ENCODE measurements at places on chromosomes 5 and 9.

DNA sequence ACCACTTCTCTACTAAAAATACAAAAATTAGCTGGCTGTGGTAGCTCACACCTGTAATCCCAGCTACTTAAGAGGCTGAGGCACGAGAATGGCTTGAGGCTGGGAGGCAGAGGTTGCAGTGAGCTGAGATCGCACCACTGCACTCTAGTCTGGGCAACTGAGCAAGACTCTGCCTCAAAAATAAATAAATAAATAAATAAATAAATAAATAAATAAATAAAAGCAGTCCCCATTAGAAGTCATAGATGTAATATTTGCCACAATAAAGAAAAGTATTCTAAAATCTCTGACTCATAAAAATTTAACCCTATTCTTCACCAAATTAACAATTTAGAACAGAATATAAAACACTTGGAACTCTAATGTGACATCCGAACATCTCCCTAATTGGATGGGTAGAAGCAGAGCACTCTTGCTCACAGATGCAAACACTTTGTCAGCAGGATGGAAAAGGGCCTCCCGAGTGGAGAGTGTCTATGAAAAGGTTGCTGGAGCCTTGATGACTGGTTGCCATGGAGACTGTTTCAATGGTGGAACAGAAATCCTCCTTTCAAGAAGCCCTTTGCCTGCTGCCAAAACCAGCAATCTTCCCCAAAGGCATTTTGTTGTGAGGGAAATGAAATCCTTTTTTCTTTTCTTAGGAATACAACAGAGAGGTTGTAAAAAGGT, 38.9 kb upstream of the TRAF1 start:
- no peak for DNase-seq

GRCh38 chr9:129556491-129557191, 64.3 kb downstream of the C9orf50 start:
- no peak for DNase-seq

GRCh38 chr9:127927201-127927987, 3.2 kb downstream of the PIP5KL1 start:
- peak; percentile 54 for DNase-seq

DNA sequence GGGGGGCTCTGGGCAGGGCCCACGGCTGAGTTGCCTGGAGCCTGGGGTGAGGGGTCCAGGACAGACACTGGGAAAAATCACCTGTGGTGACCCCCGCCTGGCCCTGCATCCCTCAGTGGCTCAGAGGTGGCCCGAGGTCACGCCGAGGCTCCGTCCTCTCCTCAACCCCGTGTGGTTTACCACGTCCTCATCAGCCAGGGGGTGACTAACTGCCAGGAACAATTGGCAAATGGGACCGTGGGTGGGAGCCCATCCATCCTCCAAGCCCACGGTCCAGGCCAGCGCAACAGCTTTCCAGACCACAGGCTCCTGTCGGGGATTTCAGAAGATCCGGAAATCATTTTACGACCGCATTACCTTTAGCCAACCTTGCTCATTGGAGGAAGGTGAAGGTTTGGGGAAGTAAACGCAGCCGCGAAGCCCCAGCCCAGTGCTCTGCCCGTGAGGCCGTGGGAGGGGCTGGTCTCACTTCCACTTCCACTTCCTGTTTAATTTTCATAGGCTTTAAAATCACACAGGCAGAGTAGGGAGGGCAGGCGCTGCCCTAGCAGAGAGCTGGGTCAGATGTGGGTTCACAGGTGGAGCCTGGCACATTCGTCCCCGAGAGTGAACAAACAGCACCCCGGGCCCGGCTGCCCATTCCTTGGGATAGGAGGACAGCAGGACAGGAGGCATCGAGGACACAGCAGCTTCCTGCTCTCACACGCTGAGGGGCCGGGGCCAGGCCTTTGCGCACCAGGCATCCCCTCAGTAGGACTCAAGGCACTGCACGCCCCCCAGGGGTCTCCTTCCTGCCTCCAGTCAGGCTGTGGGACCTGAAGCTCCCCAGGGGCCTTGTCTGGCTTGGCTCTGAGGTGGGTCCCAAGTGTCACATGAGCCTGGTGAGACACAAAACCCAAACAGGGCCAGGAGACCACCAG, 19.8 kb upstream of the SLC9A3 start:
- DNase-seq: peak; percentile 57

DNA sequence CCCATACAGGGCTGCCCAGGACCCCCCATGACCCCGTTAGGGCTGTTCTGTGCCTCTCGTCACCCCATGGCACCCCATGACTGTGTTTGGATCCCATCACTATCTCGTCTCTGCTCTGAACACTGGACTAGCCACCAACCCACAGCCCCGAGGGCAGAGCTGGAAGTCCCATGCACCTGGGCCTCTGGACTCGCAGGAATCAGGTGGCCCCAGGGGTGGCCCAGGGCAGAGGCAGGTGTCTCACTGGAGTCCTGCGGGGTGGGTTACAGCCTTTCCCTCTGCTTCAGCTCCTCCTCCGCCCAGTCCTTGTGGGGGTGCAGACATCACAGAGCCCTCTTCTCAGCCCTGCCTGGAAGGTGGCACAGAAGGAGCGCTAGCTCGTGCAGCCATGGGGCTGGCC, 79.7 kb downstream of the COL5A1 start:
- DNase-seq: no peak

- DNase-seq: no peak
These were observed 330.2 kb downstream of the OSTF1 start for GRCh38 chr9:75418518-75418917.

- DNase-seq: no peak
These were observed 497.5 kb upstream of the RGMB start for GRCh38 chr5:98275980-98276379.

DNA sequence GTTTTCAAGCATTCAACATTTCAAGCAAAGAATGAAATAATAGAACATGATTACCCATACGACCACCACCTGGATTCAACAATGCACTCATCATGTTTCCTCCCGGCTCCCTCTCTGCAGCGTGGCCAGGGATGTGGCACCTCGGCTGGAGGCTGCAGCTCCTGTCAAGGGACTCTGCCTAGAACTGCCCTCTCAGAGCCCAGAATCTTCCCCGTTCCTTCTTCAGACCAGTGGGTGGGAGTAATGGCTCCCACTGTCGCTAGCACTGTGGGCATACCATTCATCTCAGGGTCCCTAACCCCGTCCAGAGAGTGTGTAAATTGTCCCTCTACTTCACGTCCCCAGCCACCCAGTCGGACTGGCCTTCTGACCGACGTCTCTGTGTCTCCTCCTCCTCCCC, 118.6 kb upstream of the COL5A1 start:
- no peak for DNase-seq

DNA sequence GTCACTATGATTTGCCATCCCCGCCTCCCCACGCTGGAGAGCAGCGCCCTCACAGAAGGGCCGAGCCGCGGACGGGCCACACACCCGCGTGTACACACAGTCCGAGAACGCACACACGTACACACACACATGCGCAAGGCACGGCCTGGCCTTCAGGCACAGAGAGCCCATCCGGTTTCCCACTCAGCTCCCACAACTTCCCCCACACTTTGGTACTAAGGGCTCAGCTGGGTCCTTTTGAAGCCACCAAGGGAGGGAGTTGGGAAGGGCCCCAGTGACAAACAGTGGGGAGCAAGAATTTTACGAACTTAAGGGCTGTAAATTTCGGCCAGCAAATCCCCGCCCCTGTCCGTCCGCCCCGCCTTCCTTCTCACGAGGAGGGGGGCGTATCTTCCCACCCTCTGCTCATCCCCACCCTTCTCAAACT, 133.3 kb upstream of the HAND1 start:
- DNase-seq: no peak

GRCh38 chr5:4989118-4989517, 151.0 kb upstream of the ADAMTS16 start:
- DNase-seq: no peak

DNA sequence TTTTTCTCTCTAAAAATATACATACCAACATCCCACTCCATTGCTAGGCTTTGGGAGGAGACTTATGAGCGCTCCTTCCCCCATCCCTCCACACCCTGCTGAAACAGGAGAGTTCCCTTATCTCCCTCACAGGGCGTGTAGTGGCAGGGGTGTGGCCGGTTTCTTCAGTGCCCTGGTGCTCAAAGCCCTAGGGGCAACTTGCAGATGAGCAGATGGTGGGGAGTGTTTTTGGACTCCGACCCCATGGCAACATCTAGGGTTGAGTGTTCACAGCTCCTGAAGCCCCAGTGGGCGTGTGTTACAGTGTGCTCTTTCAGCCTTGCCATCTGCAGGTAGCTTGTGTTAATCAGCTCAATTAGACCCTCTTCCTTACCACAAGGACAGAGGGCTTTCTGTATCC, 409.5 kb downstream of the MAT2B start:
- no peak for DNase-seq

DNA sequence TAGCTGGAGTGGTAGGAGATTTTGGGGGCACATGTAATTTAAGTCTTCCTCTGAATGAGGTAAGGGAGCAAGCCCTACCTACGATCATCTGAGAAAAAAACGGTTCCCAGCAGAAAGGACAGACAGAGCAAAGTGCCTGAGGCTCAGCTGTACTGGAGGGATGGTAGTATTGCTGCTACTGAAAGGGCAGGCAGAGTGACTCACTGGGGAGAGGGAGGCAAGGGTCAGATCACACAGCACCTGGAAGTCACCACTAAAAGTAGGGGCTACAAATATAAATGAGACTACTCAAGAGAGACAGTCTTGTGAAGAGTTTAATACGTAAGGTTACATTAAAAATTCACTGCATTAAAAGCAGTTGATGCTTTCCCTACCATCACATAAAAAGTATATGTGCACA, 75.9 kb downstream of the NFIB start:
- no peak for DNase-seq

- no peak for DNase-seq
These were observed 24.7 kb downstream of the XPA start for GRCh38 chr9:97672403-97672802.

- no peak for DNase-seq
These were observed 49.2 kb downstream of the ITGA2 start for GRCh38 chr5:53038196-53038847.

DNA sequence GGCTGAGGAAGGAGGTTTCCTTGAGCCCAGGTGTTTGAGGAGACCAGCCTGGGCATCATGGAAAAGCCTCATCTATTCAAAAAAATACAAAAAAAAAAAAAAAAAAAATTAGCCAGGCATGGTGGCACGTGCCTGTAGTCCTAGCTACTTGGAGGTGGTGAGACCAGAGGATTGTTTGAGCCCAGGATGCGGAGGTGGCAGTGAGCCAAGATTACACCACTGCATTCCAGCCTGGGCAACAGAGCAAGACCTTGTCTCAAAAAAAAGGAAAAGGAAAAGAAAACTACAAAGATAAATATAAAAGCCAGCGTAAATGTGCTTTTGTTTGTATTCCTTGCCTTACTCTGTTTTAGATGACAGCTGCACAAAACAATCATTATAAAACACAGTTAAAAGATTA, 2249.2 kb upstream of the C9orf72 start:
- DNase-seq: no peak

DNA sequence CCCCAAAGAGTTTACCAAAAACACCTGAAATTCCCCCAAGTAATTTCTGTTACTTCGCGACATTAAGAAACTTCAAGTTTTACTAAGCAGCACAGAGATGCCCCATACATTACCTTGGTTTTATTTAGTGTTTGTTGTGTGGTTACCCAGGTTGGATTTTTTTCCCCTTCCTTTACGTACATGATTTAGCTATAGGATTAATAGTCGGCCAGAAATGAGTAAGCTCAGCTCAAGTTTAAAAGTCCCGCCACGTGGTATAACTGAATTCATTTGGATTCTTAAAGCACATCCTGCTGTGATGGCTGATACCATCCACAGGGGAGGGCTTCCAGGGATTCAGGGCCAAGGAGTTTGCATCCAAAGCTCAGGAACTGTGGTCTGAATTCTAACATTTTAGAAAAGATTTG, 75.9 kb downstream of the DAP start:
- no peak for DNase-seq

DNA sequence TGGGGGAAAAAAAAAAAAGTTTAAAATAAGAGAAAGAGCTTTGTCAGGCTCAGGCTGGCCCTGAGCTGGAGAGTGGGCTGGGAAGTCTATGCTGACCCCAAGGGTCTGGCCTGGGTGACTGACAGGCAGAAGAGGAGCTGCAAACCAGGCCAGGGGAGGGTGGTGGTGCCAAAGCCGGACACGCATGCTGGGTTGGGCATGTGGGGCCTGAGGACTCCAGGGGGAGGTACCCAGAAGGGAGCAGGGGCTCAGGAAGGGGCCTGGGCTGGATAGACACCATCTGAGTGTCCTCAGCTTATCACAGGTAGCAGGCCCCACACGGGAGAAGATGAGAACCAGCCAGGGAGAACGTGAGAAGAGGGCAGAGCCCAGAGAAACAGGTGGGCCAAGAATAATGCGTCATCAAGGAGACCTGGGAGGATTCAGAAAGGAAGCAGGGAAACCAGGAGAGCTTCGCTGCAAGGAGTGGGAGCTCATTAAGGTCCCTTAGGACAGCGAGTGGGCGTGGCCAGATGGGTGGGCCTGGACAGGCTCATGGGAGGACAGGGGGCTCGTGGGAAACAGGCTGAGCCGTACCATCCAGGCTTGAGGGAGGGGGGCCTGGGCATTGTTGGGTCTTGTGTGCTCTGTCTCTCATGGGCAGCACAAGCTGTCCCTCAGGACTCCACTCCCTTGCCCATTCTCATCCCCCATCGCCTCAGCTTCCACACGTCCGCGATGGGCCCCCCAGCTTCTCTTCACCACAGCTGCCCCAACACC, 16.0 kb downstream of the TMOD1 start:
- DNase-seq: no peak

GRCh38 chr5:51095486-51095885, 287.8 kb upstream of the ISL1 start:
- no peak for DNase-seq

DNA sequence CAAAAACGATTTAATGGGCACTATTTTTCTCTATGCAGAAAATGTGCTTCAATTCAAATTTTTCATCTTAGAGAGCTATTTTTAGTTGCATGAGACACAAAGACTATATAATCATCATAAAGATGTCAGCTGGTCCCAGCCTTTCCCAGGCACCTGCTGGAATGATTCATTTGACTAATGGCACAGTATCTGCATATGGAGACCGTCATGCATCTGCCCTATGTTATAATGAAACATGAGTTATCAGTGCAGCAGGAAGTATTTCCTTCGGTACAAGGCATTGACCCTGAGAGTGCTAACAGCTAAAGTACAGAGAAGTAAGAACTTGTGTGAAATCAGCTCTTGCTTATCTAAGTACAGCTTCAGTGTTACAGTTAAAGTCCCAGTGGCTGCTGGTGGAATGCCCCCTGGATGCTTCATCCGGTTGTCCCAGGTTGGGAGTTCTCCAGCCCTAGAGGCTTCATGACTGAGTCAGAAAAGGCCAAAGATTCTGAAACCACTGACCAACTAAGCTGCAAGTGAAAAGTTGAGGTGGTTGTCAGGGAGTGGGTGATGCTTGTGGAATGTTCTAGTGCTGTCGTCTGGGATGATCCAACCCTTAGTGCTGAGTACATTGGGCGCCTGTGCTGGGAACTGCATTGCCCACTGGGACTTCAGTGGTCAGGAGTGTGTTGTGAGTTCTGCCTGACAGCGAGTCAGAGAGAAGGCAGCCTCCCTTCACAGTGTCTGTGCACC, 57.2 kb downstream of the MTRR start:
- no peak for DNase-seq

GRCh38 chr5:28927559-28928326, 1889.4 kb upstream of the CDH9 start:
- DNase-seq: no peak

GRCh38 chr5:2557435-2557834, 194.0 kb downstream of the IRX2 start:
- DNase-seq: no peak

All from activated CD4-positive, CD25-positive, alpha-beta regulatory T cell treated with anti-CD3 and anti-CD28 coated beads, Interleukin-2, amount 50 U/mL, for 72 hours (primary cell).